Cortex of kidney (tissue), 1 donor: ENCODE measurements at places on chromosomes 12 and 14.

DNA sequence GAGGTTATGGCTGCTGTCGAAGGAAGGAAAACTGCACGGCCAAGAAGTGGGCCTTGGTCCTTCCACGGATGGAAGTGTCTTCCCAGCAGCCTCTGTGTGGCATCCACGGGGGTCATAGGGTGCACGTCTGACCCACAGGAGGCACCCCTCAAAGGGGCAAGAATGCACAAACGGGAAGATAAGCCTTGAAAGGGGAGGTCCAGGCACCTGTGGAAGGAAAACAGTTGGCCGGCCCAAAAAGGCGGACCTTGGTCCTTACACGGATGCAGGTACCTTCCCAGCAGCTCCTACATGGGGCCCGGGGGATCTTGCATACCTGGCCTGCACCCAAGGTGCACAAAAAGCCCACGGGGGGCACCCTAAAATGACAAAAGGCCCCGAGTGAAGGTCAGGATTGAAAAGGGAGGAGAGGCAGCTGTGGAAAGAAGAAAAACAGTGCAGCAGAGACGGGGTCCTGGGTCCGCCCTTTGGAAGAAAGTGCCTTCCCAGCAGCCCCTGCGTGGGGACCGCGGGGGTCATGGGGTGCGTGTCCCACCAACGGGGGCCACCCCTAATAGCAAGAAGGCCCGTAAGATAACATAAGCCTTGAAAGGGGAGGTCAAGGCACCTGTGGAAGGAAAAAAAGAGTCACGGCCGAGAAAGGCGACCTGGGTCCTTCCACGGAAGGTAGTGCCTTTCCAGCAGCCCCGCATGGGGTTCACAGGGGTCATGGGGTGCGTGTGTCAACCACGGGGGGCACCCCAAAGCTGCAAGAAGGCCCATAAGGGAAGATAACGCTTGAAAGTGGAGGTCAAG, 276.1 kb downstream of the ALG10 start:
- no peak for DNase-seq

DNA sequence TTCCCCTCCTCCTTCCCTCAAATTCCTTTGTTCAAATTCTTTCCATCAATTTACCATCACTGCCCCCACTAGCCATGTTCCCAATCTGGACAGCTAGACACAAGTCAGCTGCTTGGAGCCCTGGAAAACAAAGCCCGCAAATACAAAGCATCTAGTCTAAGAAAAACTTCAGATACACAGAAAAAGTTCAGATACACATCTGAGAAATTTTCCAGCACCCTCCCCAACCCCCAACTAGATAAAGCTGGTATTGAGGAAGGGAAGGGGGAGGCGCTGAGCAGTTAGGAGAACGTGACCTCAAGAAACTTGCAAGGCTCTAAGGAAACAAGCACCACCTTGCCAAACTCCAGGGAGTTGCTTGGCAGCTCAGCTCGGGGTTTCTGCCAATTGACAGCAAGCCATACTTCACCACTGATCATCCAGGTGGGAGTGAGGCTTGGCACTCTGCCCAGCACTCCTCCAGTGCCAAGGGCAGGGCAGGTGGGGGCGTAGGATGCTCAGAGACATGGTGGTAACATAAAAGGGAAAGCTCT, 5.1 kb upstream of the CNIH1 start:
- DNase-seq, result no peak

- no peak for DNase-seq
These were observed 157.4 kb upstream of the FOXN3 start for GRCh38 chr14:89574420-89574819.

DNA sequence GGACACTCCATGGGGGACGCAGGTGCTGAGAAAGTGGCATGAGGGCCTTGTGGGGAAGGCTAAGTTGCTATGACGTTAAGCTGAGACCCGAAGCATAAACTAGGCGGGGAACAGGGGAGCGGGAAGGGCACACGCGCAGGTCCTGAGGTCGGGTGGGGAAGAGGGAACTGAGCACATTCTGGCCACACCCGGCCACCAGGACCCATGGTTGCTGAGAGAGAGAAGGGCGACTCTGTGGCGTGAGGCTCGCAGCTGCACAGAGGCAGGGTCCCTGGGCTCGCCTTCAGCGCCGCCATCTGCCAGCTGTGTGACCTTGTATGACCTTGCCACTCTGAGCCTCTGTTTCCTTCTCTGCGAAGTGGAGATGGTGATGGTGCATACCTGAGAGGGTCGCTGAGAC, 182.5 kb downstream of the PHETA1 start:
- no peak for DNase-seq

DNA sequence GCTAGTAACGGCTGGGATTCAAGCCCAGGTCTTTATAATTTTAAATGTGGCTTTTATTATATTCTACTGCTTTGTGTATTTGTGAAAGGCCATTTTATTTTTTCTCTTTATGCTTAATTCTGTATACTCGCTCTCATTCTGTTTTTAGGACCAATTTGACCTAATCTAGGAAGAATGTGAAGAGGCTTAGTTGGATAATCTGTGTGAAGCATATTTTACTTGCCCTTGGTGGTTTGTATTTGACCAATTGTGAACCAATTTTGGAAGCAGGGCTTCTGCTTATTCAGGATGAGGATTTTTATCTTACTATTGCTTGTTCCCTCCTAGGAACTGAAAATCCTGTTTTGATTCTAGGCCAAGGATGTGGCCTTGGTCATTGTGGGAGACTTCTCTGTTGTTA, 113.1 kb downstream of the TTC6 start:
- no peak for DNase-seq

DNA sequence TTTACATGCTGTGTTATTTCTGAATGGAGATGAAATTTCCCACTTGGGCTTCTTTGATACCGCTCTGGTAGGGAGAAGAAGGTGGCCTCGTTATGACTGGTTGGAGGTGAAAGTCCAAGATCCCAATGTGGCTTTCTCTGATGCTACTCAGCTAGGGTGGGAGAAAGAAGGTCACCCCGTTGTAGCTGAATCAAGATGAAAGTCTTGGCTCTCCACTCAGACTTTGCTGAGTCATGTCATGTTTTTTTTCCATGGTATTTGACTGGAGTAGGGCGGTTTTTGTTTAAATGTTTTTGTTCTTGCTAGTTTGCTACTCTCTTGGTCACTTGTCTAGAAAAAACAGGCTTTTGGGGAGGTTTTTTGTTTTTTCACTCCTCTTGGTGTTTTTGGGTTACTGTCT, 2.4 kb upstream of the PDE6H start:
- no peak for DNase-seq

DNA sequence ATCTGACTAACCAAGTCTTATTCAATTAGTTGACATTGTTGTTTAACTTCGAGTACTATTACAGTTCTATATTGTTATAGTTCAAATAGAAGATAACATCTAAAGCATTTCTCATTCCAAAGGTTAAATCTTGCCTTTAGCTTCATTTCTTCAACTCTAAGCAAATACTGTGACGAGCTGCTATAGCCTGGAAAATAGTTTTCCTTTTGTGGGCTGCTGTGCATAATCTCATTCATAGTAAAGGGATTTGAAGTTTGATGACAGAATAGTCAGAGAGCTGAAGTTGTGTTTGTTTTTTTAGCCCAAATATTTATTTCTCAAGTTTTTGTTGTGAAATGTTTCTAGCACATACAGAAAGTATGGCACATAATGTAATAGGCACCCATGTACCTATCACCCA, 13.4 kb downstream of the PSEN1 start:
- no peak for DNase-seq

DNA sequence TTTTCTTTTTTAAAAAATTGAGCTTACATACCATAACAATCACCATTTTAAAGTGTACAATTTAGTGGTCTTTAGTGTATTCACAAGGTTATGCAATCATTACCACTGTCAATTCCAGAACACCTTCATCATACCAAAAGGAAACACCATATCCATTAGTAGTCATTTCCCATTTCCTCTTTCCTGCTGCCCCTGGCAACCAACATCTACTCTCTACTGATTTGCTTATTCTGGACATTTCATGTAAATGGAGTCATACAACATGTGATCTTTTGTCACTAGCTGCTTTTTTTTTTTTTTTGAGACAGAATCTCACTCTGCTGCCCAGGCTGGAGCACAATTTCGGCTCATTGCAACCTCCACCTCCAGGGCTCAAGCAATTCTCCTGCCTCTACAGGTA, 66.8 kb upstream of the CFL2 start:
- no peak for DNase-seq

DNA sequence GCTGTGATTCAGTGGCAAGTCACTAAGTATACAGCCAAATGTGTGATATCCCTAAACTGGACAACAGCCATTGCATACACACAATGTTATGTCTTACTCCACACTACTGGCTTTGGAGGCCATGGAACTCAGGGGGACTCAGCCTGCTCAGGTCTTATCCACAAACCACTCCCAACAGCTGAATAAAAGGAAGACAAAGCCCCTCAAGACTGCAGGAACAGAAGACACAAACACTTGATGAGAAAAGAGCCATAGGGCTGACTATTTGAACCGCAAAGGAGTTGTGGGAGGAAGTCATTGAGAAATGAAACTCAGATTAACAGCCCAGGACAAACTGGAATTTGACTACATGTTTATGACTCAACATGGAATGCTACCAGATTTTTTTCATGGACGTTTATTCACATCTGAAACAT, 40.9 kb downstream of the PTGER2 start:
- DNase-seq, result no peak

- no peak for DNase-seq
These were observed 24.3 kb downstream of the SPTSSA start for GRCh38 chr14:34437729-34438080.

GRCh38 chr12:53006810-53007309, 604 bp downstream of the EIF4B start:
- no peak for DNase-seq
